Lower leg skin (tissue), 4 donors: ENCODE measurements at places on chromosomes 11 and 22. TPM values are rescaled to one million over a fixed set of nuclear protein-coding genes. Genes with fewer than 3 reads are reported as not detected.
A peak's percentile ranks its signal among the peaks of the same experiment; 100 is the strongest.

DNA sequence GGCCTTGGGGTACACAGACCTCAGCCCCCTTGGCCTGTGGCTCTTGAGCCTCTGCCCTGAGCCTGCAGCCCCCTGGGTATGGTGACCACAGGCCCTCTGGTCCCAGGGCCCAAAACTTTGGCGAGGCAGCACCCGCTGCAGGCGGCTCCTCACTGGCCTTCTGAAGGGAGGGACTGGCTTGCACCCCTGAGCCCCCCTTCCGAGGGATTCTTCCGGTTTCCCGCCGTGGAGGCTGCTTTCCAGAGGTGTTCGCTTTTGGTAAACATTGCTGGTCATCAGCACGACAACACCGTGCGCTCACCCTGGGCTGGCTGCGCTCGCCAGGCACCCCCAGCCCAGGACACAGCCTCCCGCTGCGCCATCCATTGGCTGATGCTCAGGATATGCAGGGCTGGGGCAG is 42.0 kb downstream of the GRAMD4 start:
- no peak for DNase-seq

GRCh38 chr11:119745776-119746535 is 17.0 kb upstream of the NECTIN1 start:
- DNase-seq: no peak

GRCh38 chr11:121415856-121416255 is 36.3 kb upstream of the SORL1 start:
- DNase-seq: no peak

The FGF19 gene
- not detected for total RNA-seq

- DNase-seq: no peak
These were observed 41.6 kb downstream of the PITPNB start for GRCh38 chr22:27877501-27877900.

DNA sequence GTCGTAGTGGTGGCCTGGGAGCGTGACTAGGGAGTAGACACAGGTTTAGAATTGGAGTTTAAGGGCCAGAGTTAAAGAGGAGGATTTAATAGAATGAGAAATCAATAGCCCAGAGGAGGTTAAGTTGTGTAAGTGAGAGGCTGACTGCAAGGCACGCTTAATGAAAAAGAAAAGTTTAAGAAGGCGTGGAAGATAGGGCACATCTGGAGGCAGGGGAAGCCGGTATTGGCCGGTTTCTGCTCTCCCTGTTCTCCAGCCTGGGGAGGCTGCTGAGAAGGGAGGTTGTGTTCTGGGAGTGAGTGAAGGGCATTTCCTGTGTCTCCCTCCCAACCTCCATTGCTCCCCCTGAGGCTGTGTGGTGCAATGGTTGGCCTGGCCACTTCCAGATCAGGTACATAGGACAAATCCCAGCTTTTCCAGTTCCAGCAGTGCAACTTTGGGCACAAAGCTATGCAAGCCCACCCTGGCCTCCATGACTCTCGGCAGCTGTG is 6.3 kb downstream of the GRIK4 start:
- DNase-seq: peak; percentile 71

DNA sequence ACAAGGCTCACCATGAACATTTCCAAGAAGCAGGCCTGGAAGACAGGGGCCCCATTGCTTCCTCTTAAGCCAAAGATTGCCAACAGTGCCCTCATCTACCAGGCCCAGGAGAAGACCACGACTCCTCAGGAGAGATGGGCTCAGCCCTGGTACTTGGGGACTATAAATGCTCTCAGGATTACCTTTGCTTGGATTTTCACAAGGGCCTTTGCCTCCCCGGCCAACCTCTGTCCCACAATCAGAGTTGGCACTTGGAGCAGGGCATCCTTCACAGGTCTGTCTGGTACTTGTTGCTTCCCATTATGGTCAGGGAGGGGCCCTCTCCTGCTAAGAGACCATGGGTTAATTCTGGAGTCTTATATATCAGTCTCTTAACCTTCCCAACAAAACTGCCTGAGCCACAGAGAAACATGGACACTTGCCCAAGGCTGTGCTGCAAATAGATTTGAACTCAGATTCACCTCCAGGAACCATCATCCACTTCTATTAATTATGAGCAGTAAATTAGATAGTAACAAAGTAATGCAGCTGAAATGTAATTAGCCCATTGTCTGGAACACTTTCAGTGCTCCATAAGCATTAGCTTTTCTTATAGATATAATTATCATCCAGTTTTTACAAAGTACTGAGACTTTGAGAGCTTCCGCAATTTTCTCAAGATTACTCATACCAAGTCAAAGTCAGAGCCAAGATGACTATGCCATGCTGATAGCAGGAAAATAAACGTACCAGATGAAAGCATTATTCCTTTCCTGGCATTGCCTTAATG is 33.5 kb downstream of the POU2AF3 start:
- no peak for DNase-seq

The TMEM191C gene
- 1.9 TPM for total RNA-seq

DNA sequence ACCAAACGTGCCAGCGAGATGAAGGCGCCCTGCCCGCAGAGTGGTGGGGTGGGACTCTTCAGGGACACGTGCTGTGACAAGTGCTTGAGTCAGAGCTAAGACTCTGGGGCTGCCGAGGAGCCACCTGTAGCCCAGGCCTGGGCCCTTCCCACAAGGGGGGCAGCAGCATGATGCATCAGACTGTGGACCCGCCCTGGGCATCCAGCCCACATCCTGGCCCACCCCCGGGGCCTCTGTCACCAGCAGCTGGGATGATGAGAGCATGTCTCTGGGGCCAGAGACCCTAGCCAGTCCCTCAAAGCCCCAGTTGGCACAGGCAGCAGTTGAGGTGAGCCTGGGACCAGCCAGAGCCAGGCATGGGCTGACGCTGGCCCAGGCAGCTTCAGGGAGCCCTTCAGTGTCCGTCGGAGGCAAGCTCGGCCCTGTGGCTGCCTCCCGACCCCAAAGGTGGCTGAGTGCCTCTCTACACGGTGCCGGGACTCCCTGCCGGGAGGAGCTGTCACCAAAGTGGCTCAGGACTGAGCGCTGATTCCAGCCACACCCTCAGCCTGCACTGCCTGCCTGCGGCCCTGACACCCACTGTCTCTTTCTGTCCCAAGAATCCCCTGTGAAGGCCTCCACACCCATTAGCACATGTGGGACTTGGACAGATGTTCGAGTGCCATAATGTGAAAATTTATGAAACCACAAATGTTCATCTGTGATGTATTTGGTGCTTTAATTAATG is 41.3 kb downstream of the CDKN1C start:
- DNase-seq: no peak

DNA sequence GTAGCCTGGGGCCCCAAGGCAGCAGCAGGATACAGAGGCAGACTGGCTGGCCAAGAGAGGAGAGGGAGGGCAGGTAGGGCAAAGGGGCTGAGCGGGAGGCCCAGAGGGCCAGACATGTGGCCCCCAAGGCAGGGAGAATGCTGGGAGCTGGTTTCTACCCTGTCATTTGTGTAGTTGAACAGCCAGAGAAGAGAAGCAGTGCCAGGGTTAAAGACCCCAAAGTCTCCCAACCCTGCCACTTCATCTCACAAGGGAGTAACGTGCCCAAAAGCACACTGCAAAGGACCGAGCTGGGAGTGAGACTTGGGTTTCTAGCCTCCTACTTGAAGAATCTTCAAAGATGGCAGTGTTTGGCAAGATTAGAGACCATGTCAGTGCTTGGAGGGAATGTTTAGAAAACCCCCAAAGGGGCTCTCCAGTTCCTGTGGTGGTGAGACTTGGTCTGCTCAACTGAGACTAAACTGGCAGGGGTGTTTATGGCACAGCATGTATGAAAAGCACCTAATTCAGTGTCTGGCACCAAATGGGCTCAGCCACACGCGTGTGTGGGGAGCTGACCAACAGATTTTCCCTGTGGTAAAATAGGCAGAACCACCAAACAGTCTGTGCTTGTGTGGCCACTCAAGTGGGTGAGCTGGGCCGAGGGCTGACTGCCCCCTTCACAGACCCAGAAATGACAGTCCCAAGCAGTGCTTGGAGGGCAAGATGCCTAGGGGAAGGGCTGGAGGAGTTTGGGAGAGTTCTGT is 68.2 kb upstream of the CLTCL1 start:
- DNase-seq: no peak

The CEND1 gene
- not detected for total RNA-seq

DNA sequence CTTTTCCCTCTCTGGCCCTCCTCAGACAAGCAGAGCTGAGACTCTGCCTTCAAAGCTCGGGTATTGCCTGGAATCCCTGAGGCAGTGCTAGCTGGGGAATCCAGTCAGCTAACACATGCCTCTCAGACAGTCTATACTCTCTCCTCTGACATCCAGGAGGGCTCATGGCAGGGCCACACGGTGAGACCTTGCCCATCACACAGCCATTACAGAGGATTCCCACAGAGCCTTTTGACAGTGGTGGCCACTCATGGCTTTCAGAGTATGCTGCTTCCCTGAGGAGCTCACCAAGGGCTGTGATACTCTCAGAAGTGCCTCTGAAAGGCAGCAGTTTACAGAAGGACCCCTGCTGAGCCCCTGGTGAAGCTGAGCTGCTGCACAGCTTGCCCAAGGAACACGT is 165.3 kb downstream of the RRAS2 start:
- no peak for DNase-seq
